Activated CD4-positive, alpha-beta T cell treated with anti-CD3 and anti-CD28 coated beads, Interleukin-2, amount 50 U/mL, for 4 hours (primary cell): ENCODE measurements at places on chromosomes 2 and 18.

DNA sequence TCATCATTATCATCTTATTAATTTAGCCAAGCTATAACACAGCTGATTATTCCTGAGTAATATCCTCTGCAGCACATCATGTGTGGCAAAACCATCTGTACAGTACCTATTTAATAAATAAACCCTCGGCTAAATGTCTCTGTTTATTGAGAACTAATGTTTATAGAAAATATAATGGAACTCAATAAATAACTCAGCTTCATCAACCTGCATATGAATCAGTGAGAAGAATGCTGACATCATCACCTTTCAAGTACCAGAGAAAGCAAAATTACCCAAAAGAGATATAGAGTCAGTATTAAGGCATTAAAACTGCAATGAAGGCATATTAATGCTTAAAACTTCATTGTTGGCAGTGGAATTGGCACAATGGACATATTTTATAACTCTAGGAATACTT lies 558.3 kb downstream of the PLCL1 start:
- DNase-seq: no peak

DNA sequence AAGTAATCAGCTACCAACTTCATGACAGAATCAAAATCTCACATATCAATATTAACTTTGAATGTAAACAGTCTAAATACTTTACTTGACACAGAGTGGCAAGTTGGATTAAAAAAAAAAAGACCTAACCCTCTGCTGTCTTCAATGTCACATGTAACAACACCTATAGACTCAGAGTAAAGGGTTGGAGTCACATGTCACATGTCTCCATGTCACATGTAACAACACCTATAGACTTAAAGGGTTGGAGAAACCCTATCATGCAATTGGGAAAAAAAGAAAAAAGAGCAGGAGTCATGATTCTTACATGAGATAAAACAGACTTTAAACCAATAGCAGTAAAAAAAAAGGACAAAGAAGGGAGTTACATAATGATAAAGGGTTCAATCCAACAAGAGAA lies 665.3 kb upstream of the LRRTM1 start:
- DNase-seq: no peak

DNA sequence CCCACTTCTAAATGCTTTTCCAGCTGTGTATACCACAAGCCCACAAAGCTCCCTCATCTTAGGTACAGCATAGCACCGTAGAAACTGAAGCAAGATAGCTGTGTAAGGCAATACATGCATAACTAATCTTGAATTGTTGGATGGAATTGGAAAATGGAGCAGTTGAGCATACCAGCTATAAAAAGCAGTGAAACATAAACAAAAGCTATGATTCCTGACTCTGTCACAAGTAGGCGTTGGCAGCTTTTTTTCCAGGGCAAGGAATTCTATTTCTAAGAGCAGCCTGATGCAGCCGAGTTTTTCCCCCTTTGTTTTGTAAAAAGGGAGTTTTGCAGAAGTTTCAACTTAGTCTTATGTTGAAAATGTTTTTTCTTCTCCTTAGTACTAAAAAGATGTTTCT lies 32.4 kb downstream of the MOGAT1 start:
- no peak for DNase-seq

GRCh38 chr2:113716291-113716690 lies 40.2 kb downstream of the SLC35F5 start:
- DNase-seq: no peak

DNA sequence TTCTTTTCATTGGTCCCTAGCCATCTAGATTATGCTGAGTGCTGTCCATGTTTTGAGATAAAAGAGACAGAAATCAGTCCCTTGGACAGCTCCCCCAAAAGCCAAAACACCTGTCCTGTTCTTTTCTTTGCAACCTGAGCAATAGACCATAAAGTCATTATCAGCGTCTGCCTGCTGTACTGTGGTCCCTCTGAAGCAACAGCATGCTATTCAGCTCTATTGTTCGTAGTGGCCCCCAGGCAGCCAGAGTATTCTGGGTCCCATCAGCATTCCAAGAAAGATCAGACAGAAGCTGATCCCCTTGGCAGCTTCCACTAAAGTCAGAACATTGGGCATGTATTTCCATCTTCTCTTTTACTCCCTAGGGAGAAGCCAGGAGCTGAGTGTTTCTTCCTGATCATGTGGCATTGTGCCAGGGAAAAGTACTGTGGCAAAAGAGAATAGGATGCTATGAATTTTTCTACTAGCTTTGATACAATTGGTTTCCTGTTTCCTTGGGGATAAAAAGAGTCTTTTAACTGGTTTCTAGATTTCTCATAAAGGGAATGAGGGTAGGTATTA lies 33.6 kb upstream of the ZSWIM2 start:
- no peak for DNase-seq

DNA sequence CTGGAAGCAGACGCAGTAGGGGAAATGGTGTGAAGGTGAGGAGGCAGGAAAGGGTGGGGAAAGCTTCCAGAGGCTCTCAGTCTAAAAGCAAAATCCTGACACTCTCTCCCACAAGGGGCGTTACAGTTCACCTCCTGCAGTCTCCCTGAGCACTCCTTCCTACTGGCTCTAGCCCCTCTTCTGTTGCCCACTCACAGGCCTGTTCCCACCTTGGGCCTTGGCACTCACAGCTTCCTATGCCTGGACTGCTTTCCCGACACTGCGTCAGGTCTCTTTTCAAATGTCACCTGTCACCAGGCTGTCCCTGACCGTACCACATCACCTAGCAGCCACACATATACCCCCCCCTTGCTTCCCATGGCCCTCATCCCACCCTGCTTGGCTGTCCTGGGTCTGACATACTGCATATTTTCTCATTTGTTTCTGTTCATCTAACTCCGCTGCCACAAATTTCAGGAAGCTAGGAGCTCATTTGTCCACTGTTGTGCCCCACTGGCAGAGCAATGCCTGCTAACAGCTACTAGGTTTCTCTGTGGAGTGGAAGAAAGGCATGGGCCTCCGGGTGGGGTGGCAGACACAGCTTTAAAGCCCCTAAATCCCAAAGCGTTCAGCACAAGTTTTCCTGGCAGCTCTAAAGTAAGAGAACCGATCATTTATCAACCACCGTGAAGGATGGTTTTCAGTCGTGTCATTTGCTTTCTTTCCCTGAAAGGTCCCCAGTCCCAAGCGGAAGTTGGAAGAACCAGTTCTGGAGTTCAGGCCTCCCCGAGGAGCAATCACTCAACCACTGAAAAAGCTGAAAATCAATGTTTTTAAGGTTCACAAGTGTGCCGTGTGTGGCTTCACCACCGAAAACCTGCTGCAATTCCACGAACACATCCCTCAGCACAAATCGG lies 118.8 kb downstream of the ZNF532 start:
- DNase-seq: no peak

DNA sequence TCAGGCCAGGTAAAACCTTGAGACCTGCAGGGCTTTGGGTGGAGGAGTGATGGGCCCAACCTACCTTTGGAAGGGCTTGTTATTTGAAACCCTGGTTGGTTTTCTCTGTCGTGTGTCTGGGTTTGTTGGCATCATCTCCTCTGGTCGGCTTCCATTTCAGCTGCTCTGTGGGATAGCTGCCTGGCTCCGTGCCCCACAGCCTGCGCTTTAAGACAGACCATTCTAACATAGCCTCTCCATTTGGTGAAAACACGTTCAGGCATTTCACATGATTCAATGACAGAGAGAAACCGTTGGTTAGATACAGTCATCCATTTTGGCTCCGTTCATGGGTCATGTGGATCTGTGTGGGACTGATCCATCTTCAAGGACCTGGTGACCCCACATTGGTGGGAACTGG lies 37.0 kb upstream of the LYPD6B start:
- no peak for DNase-seq

DNA sequence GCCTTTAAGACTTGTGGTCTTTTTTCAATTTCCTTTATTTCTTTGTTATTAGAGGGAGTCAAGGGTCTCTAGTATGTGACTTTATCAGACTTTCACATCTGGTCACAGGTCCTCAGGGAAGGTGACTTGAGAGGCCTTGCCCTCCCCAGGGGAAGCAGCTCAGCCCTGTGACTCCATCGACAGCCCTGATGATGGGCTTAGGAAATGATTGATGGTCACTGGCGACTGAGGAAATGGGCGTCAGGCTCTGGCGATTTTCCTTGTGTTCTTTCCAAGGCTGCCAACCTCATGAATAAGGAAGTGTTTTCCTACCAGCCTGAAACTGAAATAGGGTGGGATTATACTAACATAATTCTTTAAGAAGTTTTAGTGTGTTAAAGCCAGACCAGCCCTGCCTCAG lies 21.1 kb downstream of the SERPINE2 start:
- DNase-seq: no peak

DNA sequence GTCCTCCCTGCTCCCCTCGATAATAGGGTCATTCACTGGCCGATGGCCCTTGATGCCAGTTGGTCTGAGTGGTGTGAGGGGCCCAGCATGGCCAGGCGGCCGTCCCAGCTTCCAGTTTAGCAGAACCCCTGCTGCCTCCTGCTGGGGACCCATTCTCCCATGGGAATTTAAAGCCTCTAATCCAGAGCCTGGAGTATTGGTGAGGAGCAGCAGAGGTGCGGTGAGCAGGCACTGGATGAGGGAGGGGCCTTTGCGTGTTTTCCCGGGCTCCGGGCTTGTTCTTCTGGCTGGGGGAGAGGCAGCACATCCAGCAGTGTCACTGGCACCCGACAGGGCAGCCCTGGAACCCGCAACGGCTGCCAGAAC lies 17.4 kb downstream of the KCNIP3 start:
- no peak for DNase-seq

- no peak for DNase-seq
These were observed 49.9 kb downstream of the ZAP70 start for GRCh38 chr2:97763176-97763845.

- DNase-seq: no peak
These were observed 69.1 kb upstream of the PID1 start for GRCh38 chr2:229340086-229340760.

- no peak for DNase-seq
These were observed 44.0 kb downstream of the SGPP2 start for GRCh38 chr2:222468346-222468745.

GRCh38 chr2:169716938-169717690 lies 16.5 kb upstream of the KLHL23 start:
- no peak for DNase-seq

- DNase-seq: no peak
These were observed 519.3 kb upstream of the ID2 start for GRCh38 chr2:8162552-8162951.

- no peak for DNase-seq
These were observed 1399.1 kb upstream of the PIK3C3 start for GRCh38 chr18:40555914-40556313.

DNA sequence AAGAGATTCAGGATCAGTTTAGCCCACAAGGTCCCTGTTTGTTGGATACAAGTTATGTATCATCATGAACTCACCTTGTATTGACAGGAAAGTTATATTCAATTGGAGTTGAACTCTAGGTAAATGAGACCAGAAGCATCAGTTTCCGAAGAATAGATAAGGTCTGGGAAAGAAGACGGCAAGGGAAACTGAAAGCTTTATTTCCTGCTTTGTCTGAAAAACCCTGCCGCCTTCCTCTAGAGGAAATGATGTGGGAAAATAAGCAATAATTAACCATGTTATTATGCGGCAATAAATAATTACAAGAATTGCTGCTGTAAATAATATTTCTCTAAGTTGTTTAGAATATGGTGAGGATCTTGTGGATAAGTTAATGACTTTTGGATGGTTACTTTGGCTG lies 32.0 kb downstream of the LPIN1 start:
- no peak for DNase-seq

DNA sequence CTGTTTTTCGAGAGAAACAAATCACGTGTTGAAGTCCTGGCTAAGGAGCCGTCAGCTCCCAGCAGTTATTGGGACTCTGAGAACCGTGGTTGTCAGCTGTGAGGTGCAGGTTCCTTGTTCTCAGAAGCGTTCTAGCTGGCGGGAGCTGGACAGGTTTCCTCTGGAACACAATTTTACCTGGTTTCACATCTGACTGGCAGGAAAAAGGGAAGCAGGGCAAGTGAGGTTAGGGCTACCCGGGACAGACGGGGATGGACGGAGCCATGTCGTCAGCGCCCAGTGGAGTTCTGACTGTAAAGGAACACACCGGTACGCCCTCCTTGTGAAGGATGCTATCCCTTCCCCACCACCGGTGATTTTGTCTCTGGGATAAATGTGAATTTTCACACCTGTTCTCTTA lies 26.1 kb downstream of the ITGB1BP1 start:
- no peak for DNase-seq

GRCh38 chr2:241228860-241229516 lies 40.5 kb downstream of the ANO7 start:
- no peak for DNase-seq

DNA sequence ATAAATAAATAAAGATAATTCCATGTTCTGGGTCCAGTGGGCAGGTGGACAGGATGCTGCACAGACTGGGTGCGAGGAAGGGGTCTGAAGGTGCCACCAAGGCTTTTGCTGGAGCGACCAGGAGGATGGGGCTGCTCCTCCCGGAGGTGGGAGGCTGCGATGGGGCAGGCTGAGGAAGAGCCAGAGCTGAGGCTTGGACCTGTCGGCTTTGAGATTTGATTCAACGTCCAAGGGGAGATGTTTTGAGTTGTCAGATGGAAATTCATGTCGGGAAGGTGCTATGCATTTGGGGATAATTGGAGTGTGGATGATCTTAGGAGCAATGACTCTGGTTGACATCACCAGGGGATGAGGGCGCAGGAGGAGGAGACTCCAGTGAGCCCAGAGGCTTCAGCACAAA lies 11.7 kb downstream of the ALLC start:
- DNase-seq: no peak

GRCh38 chr18:77346208-77346810 lies 96.7 kb downstream of the GALR1 start:
- DNase-seq: no peak

DNA sequence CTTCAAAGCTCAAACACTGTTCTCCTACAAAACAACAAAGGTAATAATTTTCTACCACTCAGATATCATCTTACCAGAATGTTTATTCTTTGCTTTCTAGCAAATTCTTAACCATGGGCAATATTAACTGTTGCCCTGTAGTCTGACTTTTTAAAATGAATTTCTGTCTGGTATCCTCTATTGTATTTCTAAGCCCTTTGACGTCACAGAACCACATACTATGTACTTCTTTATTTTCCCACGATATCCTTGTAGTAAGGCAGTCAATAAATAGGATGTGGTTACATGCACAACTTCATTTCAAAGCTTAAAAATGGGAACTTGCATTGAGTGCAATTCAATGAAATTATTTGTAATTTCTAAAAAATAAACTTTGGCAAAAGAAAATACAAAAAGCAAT lies 58.7 kb downstream of the THADA start:
- no peak for DNase-seq

- DNase-seq: no peak
These were observed 8.1 kb downstream of the TDRD15 start for GRCh38 chr2:21131861-21132260.

- DNase-seq: peak; percentile 58
These were observed 4.9 kb downstream of the ZAP70 start for GRCh38 chr2:97718051-97718882.

DNA sequence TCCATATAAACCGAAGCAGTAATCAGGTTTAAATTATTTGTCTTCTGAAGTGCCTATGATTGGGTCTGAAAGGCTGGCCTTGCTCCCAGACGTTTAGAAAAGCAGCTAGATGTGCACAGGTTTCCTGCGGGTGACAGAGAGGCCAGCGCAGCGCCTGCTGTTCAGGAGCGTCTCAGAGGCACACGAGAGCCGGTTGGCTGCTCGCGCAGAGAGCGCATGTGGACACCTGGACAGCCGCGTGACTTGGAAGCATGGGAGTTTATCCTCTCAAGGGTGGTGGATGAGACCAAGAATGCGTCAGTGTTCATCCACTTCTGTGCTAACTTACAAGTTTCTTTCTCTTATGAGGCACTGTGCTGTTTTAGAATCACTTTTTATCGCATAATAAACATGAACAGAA lies 303.7 kb downstream of the PTGR3 start:
- DNase-seq: no peak

GRCh38 chr18:68114989-68115388 lies 598.5 kb upstream of the DSEL start:
- DNase-seq: no peak

GRCh38 chr2:129129087-129129486 lies 810.4 kb upstream of the HS6ST1 start:
- no peak for DNase-seq
